Fibroblast of skin of right quadriceps (primary cell): ENCODE measurements at places on chromosomes 2 and 18.

GRCh38 chr2:15745907-15746702 is 154.4 kb downstream of the DDX1 start:
- no peak for DNase-seq

GRCh38 chr2:117523267-117523666 is 291.2 kb upstream of the DDX18 start:
- no peak for DNase-seq

DNA sequence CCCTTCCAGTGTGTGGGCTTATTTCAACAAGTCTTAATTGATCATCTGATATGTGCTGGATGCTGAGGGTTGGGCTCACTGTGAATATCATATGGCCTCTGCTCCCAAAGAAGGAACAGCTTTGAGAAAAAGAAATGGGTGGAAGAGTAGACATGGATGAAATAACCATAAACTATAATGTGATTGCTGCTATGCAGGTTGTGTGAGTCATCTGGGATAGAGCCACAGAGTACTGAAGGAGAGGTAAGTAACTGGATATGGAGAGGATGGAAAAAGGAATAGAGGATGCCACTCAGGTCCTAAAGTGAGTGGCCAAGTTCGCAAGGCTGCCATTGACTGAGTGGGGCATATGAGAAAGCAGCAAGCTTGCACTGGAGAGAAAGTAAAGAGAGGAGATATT is 8.7 kb upstream of the DSG2 start:
- DNase-seq, result no peak

DNA sequence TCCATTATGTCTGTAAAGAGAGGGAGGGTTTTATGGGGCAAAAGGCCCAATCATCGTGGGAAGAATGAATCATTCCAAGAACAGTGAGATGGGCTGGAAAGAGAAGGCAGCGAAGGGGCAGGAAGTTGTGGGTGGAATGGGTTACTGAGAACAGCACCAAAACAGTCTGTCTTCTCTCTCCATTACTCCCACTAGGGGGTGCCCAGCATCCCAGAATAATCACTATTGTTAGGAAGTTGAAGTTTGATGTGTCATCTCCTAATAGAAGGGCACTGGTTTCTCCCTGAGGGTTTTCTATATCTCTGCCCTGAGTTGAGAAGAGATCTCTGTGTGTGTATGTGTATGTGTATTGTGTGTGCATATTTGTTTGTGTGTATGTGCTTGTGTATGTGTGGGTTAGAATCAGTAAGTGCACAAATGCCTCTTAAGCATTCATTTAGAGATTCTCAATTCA is 76.6 kb upstream of the MAP4K3 start:
- DNase-seq, result peak; percentile 97

- DNase-seq, result no peak
Observed at GRCh38 chr2:68279691-68280090, 27.4 kb upstream of the PPP3R1 start.

DNA sequence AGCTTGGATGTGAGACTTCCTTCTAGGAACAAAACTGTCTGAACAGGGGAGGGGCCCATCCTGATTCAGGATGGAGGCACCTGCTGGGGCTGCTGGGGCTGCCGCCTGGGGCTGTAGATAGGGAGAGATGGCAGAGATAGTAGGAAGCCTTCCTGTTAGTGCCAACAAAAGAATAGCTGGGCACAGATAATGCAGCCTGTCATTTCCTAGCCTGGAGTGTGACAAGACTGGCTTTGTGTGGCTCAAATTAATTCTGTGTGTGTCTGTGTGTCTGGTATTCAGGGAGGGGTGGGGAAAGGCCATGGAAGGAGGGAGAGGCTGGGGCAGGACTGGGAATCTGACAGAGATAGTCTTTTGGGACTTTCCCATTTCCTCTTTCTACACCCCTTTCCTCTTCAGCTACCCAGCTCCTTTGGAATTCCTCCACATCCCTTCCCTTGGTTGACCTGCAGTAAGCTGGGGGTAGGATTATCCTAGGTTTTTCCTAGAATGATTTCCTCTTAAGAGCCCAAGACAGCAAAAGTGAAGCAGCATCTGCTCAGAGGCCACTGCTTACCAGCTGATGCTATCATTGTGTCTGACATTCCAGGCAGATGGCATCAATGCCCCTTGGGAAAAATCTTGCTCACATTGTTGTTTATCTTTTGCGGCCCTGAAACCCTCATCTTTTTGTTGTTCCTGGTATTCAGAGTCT is 144.9 kb upstream of the LHCGR start:
- DNase-seq, result peak; percentile 35

GRCh38 chr2:12107939-12108338 is 361.5 kb downstream of the LPIN1 start:
- no peak for DNase-seq

- DNase-seq, result peak; percentile 26
Observed at GRCh38 chr2:158004126-158004764, 97.4 kb upstream of the UPP2 start.

DNA sequence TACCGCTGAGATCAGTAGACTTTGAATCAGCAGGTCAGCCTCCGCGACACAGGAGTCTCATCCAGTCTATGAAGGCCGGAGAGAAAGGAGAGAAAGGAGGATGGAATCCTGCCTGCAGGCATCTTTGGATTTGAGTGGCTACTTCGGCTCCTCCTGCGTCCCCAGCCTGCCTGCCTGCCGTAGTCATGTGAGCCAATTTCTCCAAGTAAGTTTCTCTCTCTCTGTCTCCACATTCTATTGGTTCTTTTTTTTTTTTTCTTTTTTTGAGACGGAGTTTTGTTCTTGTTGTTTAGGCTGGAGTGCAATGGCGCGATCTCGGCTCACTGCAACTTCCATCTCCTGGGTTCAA is 16.7 kb downstream of the PDCD1 start:
- DNase-seq, result no peak
